Body of pancreas (tissue), 4 donors: ENCODE measurements at places on chromosomes 5 and 9. TPM values are rescaled to one million over a fixed set of nuclear protein-coding genes. Genes with fewer than 3 reads are reported as not detected.
A peak's percentile ranks its signal among the peaks of the same experiment; 100 is the strongest.

FREM1 gene
- 19.1 TPM for total RNA-seq

- H3K4me3 ChIP-seq, result no peak overlapping the region
- peak overlapping the region; percentile 100 for H3K27ac ChIP-seq
- peaks cover 34% of the 10 kb centered on the region for H3K4me1 ChIP-seq
Observed at GRCh38 chr5:134227259-134227658, 1.4 kb upstream of the PPP2CA start.

GRCh38 chr9:29730163-29730562 lies 2156.9 kb upstream of the C9orf72 start:
- no peak for DNase-seq
- H3K27ac ChIP-seq, result no peak overlapping the region
- no peaks in the 10 kb centered on the region for H3K4me1 ChIP-seq
- no peaks in the 10 kb centered on the region for H3K36me3 ChIP-seq
- H3K27me3 ChIP-seq, result no peaks in the 10 kb centered on the region

WNT8A gene
- total RNA-seq, result not detected

DNA sequence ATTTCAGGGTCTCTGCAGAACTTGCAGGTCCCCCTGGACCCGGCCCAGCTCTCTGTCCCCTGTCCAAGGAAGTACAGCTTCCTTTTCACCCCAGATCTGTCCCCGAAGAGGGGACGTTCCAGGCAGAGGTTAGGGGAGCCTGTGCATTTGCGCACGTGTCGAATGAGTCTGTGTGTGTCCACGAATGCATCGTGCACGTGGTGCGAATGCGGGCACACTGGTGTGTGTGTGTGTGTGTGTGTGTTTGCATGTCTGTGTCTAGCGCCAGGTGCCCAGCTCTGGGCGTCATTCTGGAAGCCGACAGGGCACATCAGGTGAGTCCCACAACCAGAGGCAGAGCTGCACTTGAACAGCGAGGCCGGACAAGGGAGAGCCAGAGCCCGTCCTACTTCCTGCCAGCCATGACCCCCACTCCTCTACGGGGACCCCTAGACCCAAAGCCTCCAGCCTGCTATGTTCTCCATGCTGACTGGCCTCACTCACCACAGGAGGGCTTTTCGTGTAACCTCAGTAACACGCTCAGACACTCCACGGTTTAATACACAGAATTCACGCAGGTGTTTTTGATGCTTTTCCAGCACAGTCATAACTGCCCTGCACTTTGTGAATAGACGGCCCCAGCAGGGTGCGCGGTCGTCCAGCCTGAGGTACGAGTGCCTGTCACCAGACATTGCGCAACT lies 41.3 kb upstream of the CACNA1B start:
- no peaks in the 10 kb centered on the region for H3K27me3 ChIP-seq
- DNase-seq, result no peak
- H3K4me3 ChIP-seq, result no peak overlapping the region
- H3K36me3 ChIP-seq, result peaks cover 10% of the 10 kb centered on the region
- H3K4me1 ChIP-seq, result no peaks in the 10 kb centered on the region
- H3K27ac ChIP-seq, result no peak overlapping the region

CCDC107 gene
- total RNA-seq, result 15.8 TPM

GRCh38 chr5:151007430-151008209 lies 12.8 kb upstream of the GPX3 start:
- H3K4me3 ChIP-seq, result no peak overlapping the region
- H3K27ac ChIP-seq, result no peak overlapping the region
- no peaks in the 10 kb centered on the region for H3K27me3 ChIP-seq
- H3K36me3 ChIP-seq, result no peaks in the 10 kb centered on the region
- H3K4me1 ChIP-seq, result no peaks in the 10 kb centered on the region

GRCh38 chr5:90386099-90386710 lies 23.4 kb downstream of the CETN3 start:
- no peaks in the 10 kb centered on the region for H3K4me1 ChIP-seq
- H3K36me3 ChIP-seq, result no peaks in the 10 kb centered on the region
- DNase-seq, result no peak
- H3K27me3 ChIP-seq, result no peaks in the 10 kb centered on the region
- no peak overlapping the region for H3K27ac ChIP-seq
- no peak overlapping the region for H3K4me3 ChIP-seq

C9orf85 gene
- total RNA-seq, result 6.0 TPM

GRCh38 chr5:17373814-17374556 lies 124.0 kb upstream of the TAF11L2 start:
- H3K4me3 ChIP-seq, result no peak overlapping the region
- no peaks in the 10 kb centered on the region for H3K36me3 ChIP-seq
- no peaks in the 10 kb centered on the region for H3K4me1 ChIP-seq
- H3K27me3 ChIP-seq, result no peaks in the 10 kb centered on the region
- DNase-seq, result no peak
- H3K27ac ChIP-seq, result no peak overlapping the region

GRCh38 chr5:33072726-33073125 lies 361.6 kb downstream of the NPR3 start:
- no peaks in the 10 kb centered on the region for H3K4me1 ChIP-seq
- H3K27me3 ChIP-seq, result no peaks in the 10 kb centered on the region
- no peak overlapping the region for H3K4me3 ChIP-seq
- H3K36me3 ChIP-seq, result no peaks in the 10 kb centered on the region
- H3K27ac ChIP-seq, result no peak overlapping the region

PCDHB16 gene
- 4.6 TPM for total RNA-seq

- H3K4me3 ChIP-seq, result no peak overlapping the region
- no peaks in the 10 kb centered on the region for H3K27me3 ChIP-seq
- peaks cover 20% of the 10 kb centered on the region for H3K4me1 ChIP-seq
Observed at GRCh38 chr5:76787237-76787636, 31.6 kb upstream of the F2RL1 start.

LTC4S gene
- 16.2 TPM for total RNA-seq

DNA sequence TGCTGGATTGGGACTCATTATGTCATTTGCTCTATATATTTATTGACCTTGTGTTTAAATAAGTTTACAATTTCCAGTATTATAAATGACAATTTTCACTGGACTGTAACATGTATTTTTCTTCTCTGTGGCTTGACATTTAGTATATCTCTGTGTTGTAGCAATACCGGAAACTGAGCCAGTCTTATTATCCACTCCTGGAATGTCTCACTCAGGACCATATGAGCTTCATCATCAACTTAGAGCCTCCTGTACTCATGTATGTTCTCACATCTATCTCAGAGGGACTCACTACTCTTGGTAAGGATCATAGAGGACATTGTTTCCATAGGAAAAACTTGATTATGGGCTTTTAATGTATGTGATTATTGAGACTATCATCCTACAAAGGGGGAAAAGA lies 66.5 kb upstream of the TLX3 start:
- no peak for DNase-seq
- no peaks in the 10 kb centered on the region for H3K4me1 ChIP-seq
- H3K27ac ChIP-seq, result no peak overlapping the region
- H3K4me3 ChIP-seq, result no peak overlapping the region

DNA sequence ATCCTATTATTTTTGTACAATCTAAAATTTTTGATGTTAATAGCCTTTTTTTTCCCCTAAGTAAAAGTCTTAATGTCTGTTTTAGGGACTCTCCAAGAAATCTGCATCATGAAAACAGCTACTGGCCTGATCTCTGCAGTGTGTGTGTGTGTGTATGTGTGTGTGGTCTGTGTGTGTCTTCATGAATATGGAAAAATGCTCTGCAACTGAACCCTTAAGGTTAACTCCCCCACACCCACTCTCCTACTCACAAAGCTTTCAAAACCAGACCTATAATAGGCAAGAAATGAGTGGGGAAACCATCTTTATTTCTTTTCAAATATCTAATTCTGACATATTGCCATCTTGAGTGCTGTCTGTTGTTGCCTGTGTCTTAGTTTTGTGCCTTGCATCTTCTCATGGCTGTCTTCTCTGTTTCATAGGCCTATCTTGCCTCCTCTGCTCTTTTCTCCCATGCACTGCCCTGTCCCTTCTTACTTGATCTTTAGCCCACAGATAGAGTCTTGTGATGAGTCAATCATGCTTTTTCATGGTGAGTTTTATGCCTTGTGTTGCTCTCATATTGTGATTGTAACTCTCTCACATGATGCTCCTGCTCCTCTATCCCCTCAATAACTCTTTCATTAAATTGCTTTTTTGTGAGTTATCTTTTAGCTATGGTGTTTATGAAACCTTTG lies 68.3 kb downstream of the CHSY3 start:
- no peak overlapping the region for H3K27ac ChIP-seq
- no peak overlapping the region for H3K4me3 ChIP-seq
- no peaks in the 10 kb centered on the region for H3K27me3 ChIP-seq

PLPP7 gene
- total RNA-seq, result 2.1 TPM

DNA sequence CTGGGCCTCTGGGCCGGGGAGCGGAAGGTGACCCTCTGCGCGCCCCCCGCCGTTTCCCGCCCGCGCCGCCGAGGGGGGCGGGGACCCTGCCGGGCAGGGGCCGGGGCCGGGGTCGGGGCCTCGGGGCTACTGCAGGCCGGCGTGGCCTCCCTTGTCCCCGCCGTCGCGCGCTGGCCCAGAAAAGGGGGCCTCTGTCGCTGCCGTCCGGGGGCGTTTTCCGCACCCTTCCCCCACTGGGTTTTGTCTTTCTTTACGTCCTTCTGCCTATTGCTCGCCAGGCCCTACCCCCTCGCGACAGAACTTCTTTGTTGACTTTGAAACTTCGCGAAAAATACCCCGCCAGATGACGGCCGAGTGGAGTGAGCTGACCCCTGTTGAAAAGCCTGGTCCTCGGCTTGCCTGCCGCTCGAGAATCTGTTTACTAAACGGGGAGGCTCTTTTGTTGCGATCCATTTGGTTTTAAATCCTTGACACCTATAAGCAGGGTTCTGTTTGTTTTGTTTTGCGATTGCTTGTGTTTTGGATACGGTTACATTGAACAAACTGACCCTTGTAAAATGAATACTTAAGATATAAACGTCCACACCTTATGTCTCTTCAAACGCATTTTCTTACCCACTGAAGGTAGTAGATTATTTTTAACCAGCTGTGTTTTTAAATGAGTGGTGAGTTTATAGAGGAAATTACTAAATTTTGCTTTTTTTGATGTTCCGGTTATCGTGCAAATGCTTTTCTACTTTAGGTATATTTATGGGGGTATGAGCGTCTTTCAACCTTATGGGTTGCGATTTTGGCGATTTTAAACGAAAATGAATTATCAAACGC lies 765 bp downstream of the MARCHF6 start:
- DNase-seq, result peak; percentile 63
- H3K27ac ChIP-seq, result peak overlapping the region; percentile 97
- no peaks in the 10 kb centered on the region for H3K27me3 ChIP-seq
- peaks cover 49% of the 10 kb centered on the region for H3K4me1 ChIP-seq

DNA sequence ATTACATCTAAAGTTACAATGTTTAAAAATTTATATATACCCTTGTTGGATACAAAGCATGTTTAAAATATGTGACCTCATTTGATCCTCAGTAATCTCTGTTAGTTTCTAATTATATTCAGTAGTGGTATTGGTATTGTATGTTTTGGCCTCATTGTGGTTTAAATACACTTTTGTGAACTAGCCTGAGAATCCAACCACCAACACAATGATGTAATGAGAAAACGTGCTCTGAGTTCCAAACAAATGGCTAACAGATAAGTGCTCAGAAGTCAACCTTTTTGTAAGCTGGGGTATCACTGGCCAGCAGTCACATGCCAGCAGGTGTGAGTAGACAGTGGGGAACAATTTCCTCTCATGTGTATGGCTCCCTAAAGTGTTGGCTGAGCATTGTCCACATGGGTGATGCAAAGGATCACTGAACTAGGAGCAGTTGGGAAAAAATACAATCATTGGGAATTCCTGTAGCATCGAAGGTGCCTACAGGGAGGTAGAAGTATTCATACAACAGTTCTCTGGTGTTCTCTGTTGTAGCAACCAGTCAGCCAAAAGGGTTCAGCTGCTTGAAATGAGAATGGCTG lies 56.1 kb downstream of the DOCK8 start:
- no peaks in the 10 kb centered on the region for H3K36me3 ChIP-seq
- DNase-seq, result no peak
- no peak overlapping the region for H3K4me3 ChIP-seq
- no peaks in the 10 kb centered on the region for H3K4me1 ChIP-seq

DNA sequence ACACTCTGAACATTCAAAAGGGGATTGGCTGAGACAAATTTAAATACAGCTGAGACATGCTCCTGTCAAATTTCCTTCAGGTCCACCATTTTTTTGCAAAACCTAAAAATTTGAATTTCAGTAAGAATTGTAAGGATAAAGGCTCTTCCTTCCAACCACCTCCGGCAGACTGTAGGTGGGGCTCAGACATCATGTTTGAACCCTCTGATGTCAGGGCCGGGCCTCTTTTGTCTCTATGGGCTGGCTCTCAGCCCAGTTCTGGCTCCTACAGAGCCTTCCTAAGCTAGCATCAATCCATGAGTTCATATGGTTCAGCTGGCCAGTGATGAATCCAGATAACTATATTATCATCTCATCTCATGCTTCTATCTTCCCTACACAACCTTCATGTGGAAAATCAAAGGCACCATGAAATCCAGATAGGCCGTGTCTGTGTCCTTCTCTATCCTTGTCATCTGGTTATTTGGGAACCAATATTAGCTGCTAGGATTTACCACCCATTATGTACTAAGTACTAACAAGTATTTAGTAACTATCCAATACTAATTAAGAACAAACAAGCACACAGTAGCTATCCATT lies 44.2 kb downstream of the NIPSNAP3B start:
- DNase-seq, result peak; percentile 68
- H3K27ac ChIP-seq, result no peak overlapping the region
- H3K36me3 ChIP-seq, result no peaks in the 10 kb centered on the region
- H3K27me3 ChIP-seq, result no peaks in the 10 kb centered on the region
- H3K4me1 ChIP-seq, result peaks cover 32% of the 10 kb centered on the region

DMGDH gene
- 4.7 TPM for total RNA-seq

GRCh38 chr5:179796877-179797608 lies 3.3 kb downstream of the LTC4S start:
- H3K27ac ChIP-seq, result peak overlapping the region; percentile 95
- H3K4me3 ChIP-seq, result no peak overlapping the region
- H3K36me3 ChIP-seq, result peaks cover 14% of the 10 kb centered on the region
- peaks cover 53% of the 10 kb centered on the region for H3K4me1 ChIP-seq

GRCh38 chr5:84255315-84255714 lies 129.4 kb downstream of the EDIL3 start:
- no peak overlapping the region for H3K4me3 ChIP-seq
- H3K27ac ChIP-seq, result no peak overlapping the region
- H3K36me3 ChIP-seq, result no peaks in the 10 kb centered on the region
- no peak for DNase-seq
- H3K27me3 ChIP-seq, result no peaks in the 10 kb centered on the region

SPATA9 gene
- total RNA-seq, result not detected
